ENCODE measurements at places on chromosomes 12 and 14.

- DNase-seq: no peak
Measured at GRCh38 chr14:99794151-99794780, 1.1 kb downstream of the EML1 start.

DNA sequence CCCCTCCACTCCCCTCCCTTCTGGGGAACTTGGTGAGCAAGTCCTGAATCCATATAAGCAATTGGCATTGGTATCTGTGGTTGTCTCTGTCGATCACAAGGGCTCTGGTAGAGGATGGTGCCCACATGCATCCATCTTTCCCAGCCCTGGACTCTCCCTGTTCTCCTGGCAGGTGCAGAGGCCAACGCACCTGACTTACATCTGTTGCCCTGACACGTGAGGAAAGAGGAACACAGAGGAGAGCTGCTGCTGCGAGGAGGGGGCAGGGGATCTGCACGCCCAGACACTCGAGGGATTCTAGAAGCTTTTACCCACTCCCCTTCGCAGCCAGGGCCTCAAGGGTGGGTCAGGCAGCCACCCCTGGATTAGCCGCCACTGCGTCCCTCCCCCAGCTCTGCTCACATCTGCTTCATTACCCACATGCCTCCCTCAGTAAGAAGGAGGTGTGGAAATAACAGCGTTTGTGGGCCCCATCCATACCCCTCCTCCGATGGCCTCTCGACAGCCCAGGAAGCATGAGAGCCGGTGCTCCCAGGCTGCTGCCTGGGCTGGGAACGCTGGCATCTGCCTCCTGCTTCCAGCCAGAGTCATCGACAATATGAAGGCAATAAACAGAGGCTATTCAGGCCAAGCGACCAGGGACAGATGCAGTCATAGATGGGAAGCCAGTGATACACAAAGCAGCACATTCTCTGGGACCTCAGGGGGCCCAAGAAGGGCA is 56.5 kb downstream of the KDM2B start:
- DNase-seq: no peak

DNA sequence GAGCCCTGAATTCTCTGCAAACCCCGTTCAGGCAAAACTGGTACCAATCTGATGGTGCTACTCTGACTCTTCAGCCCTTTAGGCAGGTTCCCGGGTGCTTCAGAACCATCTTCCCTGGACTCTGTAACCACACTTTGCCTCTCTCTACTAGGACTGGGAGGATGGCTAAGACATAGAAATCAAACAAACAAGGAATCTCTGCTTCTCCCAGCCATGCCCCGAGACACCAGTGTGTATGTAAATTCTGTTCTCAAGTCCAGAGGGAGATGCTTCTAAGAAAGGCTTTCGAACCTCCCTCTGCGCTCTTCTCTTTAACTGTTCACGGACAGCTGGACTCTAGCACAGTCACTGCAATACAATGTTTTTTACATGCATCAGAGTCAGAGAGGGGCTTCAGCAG is 1.9 kb upstream of the KCNK10 start:
- DNase-seq: no peak

DNA sequence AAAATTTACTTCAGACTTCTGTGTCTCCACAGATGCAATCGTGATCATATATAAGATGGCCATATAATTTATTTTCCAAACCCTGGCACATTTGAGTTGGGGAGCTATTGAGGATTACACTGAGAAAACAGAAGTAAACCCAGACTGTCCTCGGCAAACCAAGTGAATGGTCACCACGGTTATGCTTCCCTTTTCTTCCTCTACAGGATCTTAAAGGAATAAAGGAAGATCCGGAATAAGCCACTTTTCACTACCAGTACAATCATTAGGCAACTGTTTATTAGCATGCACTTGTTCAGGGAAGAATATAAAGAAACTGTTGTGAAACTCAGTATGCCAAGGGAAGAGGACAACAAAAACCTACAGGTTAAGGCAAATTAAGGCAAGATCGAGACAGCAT is 27.6 kb downstream of the SBNO1 start:
- DNase-seq: no peak

- no peak for DNase-seq
Measured at GRCh38 chr14:75875958-75876357, 105.8 kb downstream of the TGFB3 start.

- no peak for DNase-seq
Measured at GRCh38 chr12:99984271-99985128, at the start of gene ANKS1B. TSS of gene ANKS1B (minus strand) at chr12:99984936. CDS start at chr12:99984237, 699 bp downstream.

- DNase-seq: no peak
Measured at GRCh38 chr12:25436206-25437030, 116.7 kb downstream of the LMNTD1 start.

DNA sequence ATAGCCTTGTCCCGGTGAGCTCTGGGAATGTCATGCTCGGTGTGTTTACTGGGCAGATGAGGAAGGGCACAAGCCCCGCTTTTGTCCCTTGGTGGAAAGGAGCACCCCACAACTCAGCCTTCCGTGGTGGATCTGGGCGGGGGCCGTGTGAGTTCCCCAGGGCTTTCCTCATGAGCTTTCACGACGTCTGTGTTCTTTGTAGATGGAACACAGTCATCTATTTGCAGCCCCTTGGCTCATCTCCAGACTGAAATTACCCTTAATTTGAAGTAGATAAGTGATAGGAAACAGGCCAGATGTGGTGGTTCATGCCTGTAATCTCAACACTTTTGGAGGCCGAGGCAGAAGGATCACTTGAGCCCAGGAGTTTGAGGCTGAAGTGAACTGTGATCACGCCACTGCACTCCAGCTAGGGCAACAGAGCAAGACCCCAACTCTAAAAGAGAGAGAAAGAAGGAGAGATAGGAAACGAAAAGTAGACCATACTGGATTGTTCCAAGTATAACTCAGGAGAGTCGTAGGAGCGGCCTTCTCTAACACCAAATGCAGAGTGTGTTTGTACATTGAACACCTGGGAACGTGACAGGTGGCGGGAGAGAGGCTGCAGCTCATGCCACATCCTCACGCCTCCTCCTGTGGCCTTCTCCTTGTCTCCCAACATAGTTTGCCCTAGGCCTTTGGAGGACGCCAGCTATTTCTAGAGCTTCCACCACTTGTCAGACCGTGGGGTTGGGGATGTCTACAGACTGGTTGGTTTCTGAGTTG is 8.8 kb downstream of the P2RX4 start:
- DNase-seq: no peak

GRCh38 chr14:44204061-44204835 is 302.8 kb downstream of the FSCB start:
- no peak for DNase-seq

DNA sequence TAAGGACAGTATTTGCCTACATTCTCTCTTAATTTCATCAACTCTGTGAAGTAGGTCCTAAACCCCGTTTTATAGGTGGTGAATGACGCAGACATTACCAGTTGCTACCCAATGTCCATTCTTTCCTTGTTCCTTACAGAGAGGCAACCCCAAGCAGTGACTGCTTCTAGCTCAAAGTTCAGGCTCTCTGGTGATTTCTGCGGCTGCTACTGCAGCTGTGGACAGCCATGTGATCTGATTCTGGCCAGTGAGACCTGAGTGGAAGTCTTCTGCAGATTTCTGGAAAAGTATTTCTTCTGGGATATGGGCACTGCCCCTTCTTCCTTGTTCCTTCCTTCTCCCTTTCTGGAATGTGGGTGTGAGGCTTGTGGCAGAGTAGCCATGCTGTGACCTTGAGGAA is 82.9 kb downstream of the ARF6 start:
- no peak for DNase-seq

GRCh38 chr12:11673666-11674461 is 24.4 kb downstream of the ETV6 start:
- DNase-seq: no peak

DNA sequence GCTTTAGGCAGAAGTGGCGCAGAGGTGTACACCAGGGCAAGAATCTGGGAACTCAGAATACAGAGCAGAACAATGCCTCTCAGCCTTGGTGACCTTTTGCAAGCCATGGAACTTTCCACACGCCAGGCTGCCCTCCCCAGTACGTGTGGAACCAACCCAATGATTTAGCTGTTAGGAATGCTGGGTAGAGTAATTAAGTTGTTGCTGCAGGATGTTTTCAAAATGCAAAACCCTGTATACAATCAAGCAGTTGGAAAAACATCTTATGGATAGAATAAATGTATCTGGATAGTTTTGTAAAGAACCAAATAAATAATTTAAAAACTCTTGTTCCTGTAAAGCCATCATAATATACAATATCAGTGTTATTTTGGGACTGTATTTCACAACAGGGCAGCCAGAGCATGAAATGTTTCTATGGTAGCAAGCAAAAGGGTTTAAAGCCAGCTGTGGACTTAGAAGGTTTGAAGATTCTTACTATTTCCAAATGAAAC is 19.4 kb downstream of the PPP1R36 start:
- no peak for DNase-seq

DNA sequence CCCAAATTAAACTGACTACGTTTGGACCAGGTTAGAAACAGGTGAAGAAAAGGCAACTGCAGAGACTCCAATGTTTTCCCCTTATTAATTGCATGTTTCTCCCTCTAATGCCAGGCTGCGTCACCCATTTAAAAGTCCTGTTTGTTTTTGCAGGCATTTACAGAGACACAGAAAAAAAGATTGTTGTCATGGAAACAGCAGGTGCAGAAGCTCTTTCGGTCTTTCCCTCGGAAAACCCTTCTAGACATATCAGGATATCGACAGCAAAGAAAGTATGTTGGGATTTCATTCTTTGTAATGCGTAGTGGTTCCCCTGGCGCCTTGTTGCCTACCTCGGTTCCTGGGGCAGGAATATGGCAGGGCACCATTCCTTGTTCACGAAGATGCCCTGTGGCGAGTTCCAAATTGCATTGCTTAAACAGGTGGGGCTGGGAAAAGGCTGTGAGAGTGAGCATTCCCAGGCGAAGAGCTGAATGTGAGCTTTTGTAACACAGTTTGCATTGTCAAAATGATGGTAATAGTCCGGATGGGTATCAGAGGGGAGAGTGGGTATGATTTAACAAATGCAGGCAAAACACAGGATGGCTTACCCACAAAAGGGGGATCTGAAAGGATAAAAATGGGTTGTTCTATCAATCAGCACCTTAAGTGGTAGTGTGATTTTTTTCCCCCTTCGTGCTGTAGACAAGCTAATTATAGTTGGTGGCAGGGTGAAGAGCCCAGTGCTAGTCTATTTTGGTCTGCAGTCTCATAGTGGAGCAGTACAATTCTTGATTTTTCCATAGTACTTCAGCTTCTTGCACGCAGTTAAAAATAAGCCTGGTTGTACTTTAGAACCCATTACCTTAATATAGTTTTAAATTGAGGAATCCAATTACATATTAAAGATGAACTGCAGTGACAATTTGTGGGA is 132.4 kb downstream of the GCH1 start:
- no peak for DNase-seq

- no peak for DNase-seq
Measured at GRCh38 chr14:32593290-32593942, 264.3 kb downstream of the AKAP6 start.

DNA sequence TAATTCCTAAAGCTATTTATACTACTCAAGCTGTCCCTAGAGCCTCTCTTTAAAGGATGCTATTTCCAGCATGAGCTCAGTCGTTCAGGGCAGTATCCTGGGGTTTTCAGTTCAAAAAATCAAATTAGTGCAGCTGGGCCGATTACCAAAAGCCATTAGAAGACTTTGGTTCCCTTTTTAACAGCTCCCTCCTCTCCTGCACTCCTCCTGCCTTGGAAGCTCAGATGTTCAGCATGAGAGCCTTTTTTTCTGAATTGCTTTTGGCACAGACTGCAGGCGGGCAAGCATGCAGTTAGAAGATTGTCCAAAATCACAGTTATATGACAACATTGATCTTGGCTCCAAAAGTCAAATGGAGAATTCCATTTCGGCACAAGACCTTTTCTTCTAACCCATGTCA is 179.6 kb downstream of the SLC35F4 start:
- no peak for DNase-seq

- DNase-seq: no peak
Measured at GRCh38 chr14:57918791-57919190, 52.9 kb upstream of the SLC35F4 start.

- DNase-seq: no peak
Measured at GRCh38 chr12:122354958-122355641, 67.4 kb downstream of the CLIP1 start.

DNA sequence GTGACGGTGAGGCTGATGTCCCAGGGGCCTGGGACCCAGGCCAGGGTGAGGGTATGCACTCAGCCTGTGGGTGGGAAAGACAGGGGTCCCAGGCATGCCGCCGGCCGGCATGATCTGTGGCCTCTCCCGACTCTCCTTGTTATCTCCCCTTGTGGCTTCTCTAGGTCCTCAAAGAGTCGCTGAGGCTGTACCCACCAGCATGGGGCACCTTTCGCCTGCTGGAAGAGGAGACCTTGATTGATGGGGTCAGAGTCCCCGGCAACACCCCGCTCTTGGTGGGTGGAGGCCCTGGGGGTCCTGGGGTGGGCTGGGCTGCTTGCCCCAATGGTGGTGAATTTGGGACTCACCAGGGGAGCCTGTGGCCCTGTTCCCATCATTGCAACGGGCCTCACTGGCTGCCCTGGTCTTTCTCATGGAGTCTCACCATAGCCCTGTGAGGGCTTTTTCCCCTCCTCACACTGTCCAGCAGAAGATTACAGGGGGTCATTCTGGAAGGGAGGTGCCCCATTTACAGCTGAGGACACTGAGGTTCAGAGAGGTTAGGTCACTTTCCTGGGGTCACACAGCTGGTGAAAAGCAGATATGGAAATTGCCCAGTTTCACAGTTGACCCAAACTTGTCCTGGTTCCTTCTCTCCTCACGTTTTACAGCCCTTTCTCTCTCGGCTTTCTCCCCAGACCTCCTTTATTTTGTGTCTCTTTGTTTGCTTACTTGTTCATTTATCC is 37.9 kb downstream of the CYP46A1 start:
- DNase-seq: no peak

DNA sequence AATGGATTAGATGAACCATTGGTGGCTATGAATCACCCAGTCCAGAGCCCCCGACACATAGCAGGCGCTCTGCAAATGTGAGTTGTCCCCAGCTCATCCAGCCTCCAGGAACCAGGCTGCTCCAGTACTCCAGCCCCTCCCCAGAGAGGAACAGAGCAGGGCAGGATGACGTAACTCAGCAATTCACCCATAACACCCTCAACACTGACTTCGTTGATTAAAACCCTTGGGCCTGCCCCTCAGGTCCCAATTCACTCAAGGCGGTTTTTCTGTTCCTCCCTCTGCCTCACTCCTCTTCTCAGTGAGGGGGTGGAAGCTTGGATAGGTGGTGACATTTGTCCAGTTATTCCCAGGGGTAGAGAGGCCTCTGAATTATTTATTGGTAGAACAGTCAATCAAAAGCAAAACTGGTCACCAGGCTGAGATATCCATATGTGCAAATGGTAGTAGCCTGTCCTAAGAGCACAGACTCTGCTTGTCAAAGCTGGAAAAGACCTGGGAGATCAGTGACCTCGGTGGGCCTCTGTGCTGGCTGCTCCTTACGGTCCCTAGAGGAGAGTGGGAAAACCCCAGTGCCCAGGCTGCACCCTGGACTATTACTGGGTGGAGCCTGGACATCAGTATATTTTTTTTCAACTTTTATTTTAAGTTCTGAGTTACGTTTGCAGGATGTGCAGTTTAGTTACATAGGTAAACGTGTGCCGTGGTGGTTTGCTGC is 97.0 kb downstream of the CMKLR1 start:
- DNase-seq: no peak
